Mesothelial cell of epicardium (in vitro differentiated cells): ENCODE measurements at places on chromosomes 16 and 17. TPM values are rescaled to one million over a fixed set of nuclear protein-coding genes. Genes with fewer than 3 reads are reported as not detected.

- DNase-seq = no peak
Measured at GRCh38 chr16:75745823-75746222, 19.5 kb upstream of the CPHXL start.

Gene PROCA1
- 9.2 to 11.7 TPM (median 10.4 TPM) in 3 replicates for total RNA-seq

GRCh38 chr16:50666658-50667496 is 14.2 kb downstream of the SNX20 start:
- no peak for DNase-seq

Gene CDR2
- total RNA-seq = 26.3 to 33.0 TPM (median 27.3 TPM) in 3 replicates

DNA sequence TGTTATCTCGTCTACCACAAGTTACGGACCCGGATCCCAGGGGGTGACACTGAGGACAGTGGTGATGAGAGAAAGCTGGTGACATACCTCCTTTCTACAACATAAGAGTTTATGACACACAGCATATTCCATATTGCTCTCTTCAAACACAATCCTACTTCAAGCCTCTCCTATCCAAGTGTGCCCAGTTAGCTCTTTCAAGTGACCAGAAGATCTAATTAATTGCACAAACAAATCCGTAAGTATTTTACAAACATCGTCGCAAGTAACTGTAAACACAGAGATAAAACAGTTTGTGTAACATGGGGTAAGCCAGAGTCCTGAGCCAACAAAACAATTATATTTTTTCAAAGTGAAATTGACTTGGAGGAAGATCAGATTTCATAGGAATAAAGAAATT is 235.0 kb downstream of the CHD9NB start:
- no peak for DNase-seq

Gene RASD1
- total RNA-seq = 1.9 to 2.8 TPM (median 2.1 TPM) in 3 replicates
